ENCODE measurements at places on chromosomes 1 and 21.

- DNase-seq: no peak
Observed at GRCh38 chr1:20426371-20426770, 59.6 kb downstream of the CAMK2N1 start.

- DNase-seq: no peak
Observed at GRCh38 chr1:2351723-2352122, 39.6 kb downstream of the MORN1 start.

DNA sequence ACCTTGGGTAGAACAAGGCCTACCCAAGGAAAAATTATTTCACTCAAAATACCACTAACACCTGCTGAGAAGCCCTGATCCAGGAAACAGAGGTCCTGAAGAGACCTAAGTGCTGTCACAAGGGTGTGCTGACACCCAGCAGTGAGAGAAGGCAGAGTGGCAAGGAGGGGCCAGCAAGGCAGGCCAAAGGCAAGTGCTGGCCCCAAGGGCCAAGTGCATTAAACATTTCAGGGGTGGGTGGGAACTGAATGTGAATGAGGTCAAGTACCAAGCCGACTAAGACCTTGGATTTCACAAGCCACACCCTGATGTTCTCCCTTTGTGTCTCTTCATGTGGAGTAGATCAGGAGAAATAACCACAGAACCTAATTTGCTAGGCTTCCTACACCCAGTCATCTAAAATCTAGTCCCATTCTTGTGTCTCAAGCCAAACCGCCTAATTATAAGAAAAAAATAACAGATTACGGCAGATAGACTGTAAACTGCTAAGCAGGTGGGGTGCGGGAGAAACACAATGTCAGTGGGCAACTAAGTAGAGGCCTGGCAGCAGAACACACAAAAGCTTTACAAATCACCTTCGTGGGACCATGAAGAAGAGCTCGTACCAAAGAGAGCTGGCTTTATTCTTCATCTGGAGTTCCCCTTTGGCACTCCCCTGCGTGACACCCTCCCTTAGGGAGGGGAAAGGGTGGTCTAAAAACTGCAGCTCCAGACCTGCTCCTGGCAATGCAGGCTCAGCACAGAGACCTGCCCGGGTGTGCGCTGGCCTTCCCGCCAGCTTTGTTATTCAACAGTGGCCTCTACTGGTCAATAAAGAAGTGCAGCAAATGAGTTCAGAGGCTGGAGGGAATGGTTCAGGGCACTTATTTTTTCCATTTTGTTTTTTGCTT lies 8.7 kb downstream of the UBE2G2 start:
- no peak for DNase-seq

DNA sequence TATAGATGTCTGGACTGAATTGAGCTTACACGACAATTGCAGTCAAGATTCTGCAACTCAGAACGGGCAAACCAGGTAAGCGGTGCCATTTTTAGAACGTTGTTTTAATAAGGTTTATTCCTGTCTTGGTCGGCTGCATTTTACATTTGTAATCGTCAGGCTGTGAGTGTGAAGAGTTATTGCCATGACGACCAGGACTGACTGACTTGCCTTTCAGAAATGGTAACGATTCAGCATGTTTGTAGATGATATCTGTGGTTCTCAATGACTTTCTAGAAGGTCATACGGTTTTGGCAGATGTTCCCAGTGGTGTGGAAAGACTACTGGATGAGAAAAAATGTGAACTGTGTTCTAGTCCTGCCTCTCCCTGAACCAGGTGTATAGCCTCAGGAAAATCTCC lies 271.3 kb upstream of the B3GALT2 start:
- DNase-seq: no peak

GRCh38 chr1:37153116-37154100 lies 119.1 kb upstream of the GRIK3 start:
- no peak for DNase-seq

GRCh38 chr1:214384373-214385079 lies 103.6 kb downstream of the SMYD2 start:
- no peak for DNase-seq

DNA sequence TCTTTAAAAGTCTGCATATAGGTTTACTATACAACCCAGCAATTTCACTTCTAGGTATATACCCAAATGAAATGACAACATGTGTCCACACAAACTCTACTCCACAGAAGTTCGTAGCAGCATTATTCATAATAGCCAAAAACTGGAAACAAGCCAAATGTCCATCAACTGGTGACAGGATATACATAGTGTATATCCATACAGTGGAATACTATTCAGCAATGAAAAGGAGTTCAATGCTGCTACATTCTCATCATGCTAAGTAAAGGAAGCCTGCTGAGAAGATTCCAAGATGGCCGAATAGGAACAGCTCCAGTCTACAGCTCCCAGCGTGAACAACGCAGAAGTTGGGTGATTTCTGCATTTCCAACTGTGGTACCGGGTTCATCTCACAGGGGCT lies 200.6 kb downstream of the PATJ start:
- DNase-seq: no peak

- no peak for DNase-seq
Observed at GRCh38 chr1:234920136-234920842, 208.3 kb downstream of the TOMM20 start.

DNA sequence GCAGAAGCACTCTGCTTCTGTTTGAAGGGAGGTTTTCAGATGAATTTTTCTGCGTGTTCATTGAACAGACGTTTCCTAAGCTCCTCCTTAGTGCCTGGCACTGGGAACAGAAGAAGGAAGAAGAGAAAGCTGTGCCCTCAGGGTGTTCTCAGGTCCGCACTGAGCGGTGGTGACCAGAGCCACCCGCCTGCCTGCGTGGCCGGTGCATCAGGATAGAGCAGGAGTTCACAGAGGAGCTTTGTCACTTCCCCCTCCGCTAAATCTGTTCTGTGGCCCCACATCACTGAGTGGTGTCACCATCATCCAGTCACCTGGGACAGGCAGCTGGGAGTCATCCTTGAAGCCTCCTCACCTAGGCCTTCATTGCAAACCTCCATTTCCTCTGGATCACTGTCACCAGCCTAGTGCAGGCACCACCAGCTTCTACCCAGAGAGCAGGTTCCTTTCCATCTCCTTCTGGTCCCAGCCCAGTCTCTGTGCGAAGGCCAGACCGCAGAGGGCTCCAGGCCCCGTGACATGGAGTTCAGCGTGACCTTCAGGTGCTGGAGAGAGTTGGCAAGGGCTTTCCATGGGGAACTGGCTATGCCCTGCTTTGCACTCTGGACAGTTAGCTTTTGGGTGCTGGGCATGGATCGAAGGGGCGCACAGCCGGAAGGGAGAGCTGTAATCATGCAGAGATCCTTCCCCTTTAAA lies 21.7 kb downstream of the PARK7 start:
- no peak for DNase-seq

DNA sequence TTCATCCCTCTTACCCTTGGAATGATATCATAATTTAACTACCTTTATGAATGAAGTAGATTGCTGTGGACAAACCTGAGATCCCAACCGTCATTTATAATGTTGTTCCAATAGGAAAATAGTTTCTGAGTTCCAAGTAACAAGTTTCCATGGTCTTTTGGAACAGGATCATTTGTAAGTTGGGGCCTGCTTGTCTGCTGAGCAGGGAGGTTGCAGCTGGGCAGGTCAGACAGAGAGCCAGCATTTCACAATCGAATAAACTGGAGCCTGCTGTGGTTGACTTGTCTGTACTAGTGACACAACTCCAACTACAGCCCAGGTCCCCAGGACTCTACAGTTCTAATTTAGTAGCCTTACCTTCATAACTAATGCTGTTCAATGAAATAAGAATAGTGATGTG lies 18.6 kb upstream of the RALGPS2 start:
- DNase-seq: no peak

- no peak for DNase-seq
Observed at GRCh38 chr1:226697151-226697928, 41.7 kb downstream of the ITPKB start.

GRCh38 chr1:238964631-238965030 lies 421.7 kb upstream of the CHRM3 start:
- no peak for DNase-seq

DNA sequence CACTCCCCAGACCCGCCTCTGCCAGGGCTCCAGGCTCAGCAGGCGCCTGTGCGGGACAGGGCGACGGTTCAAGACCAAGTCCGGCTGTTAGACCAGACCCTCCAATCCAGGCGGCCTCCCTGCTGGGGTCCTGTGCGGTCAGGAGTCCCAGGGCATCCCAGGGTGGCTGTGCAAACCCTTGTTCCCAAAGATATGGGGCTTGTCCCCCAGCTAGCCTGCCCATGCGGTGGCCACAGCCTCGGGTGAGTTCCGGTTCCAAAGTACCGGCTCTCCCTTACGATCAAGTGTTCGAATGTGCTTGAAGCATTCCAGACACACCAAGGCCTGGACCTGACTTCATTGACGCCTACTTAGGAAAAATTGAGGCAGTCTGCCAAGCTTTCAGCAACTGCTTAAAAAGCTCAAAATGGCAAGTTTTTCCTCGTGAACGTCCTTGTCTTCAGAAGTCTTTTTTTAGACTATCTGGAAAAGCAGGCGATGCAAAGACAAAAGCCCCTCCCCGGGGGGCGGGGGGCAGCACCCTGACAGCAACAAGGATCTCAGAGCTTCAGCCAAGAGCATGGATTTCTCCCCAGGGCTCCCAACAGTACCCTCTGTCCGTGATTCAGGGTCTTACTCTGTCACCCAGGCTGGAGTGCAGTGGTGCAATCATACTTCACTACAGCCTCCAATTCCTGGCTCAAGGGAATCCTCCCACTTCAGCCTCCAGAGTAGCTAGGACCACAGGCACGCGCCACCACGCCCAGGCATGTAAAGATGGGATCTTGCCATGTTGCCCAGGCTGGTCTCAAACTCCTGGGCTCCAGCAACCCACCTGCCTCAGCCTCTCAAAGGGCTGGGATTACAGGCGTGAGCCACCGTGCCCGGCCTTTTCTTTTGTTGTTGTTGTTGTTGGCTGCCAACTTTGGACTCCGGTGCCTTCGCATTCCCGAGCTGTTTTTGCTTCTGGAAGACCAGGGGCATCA lies 2.3 kb downstream of the FAAP20 start:
- no peak for DNase-seq

DNA sequence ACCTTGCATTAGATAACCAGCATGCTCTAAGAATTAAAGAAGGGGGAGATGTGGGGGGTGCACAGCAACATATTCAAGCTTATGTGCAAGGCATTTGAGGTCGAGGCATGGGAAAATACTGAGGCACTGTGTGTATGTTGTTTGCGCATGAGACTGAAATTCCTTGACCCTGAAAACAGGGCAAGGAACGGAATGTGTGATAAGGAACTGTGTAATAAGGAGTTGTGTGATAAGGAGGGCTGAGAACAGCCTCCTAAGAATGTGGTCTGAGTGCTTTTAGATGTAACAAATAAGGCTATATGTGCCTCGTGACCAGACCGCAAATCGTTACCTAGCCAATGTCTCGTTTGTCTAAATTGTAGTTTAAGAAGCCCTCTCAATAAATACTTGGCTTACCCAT lies 26.5 kb upstream of the ITLN1 start:
- no peak for DNase-seq

DNA sequence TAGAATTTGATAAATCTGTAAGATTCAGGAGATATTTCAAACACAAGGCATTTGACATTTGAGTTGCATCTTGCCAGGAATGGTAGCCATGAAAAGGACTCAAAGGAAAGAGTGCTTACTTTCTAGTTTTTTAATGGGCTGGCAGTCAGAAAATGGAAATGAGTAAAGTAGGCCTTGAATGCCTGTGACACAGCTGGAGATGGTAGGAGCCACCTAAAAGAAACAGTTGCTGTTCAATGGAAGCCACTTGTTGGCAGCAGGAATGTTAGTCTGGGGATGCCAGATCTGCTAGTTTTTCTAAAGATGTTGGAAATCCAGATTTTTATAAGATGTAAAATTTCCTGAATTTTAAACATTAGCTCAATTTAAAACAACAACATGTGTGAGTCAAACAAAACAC lies 43.6 kb downstream of the CACHD1 start:
- DNase-seq: no peak
